ENCODE measurements at places on chromosomes 3 and 15. TPM values are rescaled to one million over a fixed set of nuclear protein-coding genes. Genes with fewer than 3 reads are reported as not detected.

Gene POPDC2
- total RNA-seq: 0.82 TPM

Gene RAB43
- 2.0 TPM for total RNA-seq

Gene RHCG
- 4.1 TPM for total RNA-seq

Gene NRG4
- total RNA-seq: not detected

Gene LYZL4
- not detected for total RNA-seq

Gene ACKR4
- not detected for total RNA-seq

Gene PLCB2
- total RNA-seq: 4.1 TPM

Gene VWA5B2
- total RNA-seq: 0.41 TPM

Gene PTPRG
- total RNA-seq: 52.6 TPM

Gene DUOXA1
- not detected for total RNA-seq

Gene TMOD2
- total RNA-seq: 198 TPM

Gene PATL2
- not detected for total RNA-seq

Gene BTD
- 13.9 TPM for total RNA-seq

All from frontal cortex (tissue), 4 donors.